ENCODE measurements at places on chromosomes 16 and 17.

- DNase-seq = no peak
Observed at GRCh38 chr17:68179236-68179925, 68.5 kb upstream of the AMZ2 start.

DNA sequence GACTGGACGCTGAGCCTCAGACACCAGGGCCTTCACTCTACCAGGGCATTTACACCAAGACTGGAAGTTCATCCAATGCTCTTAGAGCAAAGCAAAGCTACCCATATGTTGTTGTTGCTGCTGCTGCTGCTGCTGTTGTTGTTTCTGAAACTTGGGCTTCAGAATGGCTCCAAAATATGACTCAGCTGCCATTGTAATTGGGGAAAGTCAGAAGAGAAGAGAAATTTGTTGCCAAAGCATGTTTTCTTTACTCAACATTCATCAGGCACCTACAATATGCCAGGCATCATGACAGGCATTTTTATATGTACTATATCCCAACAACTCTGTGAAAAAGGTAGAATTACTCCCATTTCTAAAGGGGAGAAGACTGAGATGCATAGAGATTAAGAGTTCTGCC lies 11.9 kb downstream of the KRT32 start:
- no peak for DNase-seq

DNA sequence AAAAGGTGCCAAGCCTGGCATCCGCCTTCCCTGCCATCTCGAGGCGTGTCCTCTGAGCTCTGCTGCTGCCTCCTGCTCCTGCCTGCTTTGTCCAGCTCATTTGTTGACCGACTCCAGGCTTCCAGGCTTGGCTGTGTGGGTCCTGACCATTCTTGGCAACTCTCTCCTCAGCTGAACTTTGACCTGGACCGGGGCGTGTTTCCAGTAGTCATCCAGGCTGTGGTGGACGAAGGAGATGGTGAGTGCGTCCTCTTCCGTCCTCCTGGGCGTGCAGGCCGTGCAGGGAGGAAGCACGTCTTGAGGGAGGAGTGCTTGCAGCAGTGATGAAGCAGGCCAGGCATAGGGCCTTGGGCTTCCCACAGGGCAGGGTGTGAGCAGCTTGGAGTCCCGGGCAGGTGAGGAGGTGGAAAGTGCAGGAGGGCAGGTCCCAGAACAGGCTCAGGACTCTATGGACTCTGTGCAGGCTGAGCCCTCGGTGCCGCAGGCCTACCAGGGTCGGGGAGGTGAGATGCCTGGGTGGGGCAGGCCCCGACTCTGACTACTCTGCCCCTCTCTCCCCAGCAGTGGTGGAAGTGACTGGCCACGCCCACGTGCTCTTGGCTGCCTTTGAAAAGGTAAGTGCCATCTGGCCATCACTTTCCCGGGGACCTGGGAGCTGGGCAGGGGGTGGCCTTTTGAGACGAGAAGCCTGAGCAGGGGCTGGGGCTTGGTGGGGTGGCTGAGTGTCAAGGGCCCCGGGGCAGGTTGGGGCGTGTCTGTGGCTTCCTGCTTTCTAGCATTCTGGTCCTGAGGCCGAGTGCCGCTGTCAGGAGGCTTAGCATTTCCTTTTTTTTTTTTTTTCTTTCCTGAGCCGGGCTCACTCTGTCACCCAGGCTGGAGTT lies 28.6 kb upstream of the NUDT16L1 start:
- peak; percentile 37 for DNase-seq

GRCh38 chr16:87834668-87835473 lies 34.4 kb downstream of the SLC7A5 start:
- DNase-seq = no peak

- DNase-seq = no peak
Observed at GRCh38 chr17:60809421-60809820, 131.8 kb downstream of the BCAS3 start.

- no peak for DNase-seq
Observed at GRCh38 chr17:75094871-75095399, 7.2 kb downstream of the SLC16A5 start.

GRCh38 chr16:84795329-84796053 lies 24.3 kb upstream of the CRISPLD2 start:
- no peak for DNase-seq

- DNase-seq = no peak
Observed at GRCh38 chr17:69390795-69391501, 23.5 kb upstream of the MAP2K6 start.

All from stimulated activated naive B cell treated with anti-CD40 and anti-IgM and Interleukin-4, amounts not matched to agents 10 μg/mL and 1 μg/mL and 100 μg/mL, for 72 hours (primary cell).